ENCODE measurements at places on chromosomes 3 and 15.

- peak; percentile 82 for DNase-seq
Observed at GRCh38 chr3:152100491-152101132, 168.1 kb upstream of the MBNL1 start.

- DNase-seq: peak; percentile 76
Observed at GRCh38 chr3:194205675-194206133, 69.8 kb downstream of the HES1 start.

GRCh38 chr15:70268698-70269251, 171.1 kb upstream of the TLE3 start:
- no peak for DNase-seq

- no peak for DNase-seq
Observed at GRCh38 chr3:5294356-5294755, 106.8 kb downstream of the EDEM1 start.

- DNase-seq: no peak
Observed at GRCh38 chr3:156707588-156707987, 33.2 kb downstream of the TIPARP start.
